ENCODE measurements at places on chromosomes 11 and 22.

- no peak for DNase-seq
These were observed 29.2 kb downstream of the INCENP start for GRCh38 chr11:62153087-62153395.

DNA sequence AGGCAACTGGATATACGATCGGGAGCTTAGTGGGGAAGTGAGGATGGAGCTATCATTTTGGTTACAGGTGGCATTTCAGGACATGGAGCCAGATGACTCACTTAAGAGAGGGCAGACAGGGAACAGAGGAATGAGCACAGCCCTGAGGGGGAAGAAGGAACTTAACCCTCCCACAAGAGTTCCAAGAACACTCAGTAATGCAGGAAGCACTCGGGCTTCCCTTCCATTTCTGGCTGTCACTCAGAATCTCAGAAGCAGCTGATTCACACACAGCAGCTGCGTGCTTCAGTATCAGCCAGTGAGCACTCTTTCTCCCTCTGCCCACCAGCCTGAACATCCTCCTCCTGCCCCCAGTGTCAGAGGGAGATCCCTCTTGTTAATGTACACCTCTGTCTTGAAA, 34.8 kb downstream of the EFCAB6 start:
- DNase-seq: no peak

- DNase-seq: peak; percentile 66
These were observed 1.2 kb downstream of the ELFN2 start for GRCh38 chr22:37425800-37426705.

GRCh38 chr11:3615998-3616397, 25.8 kb downstream of the ART5 start:
- DNase-seq: no peak

- no peak for DNase-seq
These were observed 309.2 kb upstream of the DDI1 start for GRCh38 chr11:103727262-103727661.

GRCh38 chr11:12386745-12387144, 9.4 kb downstream of the PARVA start:
- DNase-seq: no peak

DNA sequence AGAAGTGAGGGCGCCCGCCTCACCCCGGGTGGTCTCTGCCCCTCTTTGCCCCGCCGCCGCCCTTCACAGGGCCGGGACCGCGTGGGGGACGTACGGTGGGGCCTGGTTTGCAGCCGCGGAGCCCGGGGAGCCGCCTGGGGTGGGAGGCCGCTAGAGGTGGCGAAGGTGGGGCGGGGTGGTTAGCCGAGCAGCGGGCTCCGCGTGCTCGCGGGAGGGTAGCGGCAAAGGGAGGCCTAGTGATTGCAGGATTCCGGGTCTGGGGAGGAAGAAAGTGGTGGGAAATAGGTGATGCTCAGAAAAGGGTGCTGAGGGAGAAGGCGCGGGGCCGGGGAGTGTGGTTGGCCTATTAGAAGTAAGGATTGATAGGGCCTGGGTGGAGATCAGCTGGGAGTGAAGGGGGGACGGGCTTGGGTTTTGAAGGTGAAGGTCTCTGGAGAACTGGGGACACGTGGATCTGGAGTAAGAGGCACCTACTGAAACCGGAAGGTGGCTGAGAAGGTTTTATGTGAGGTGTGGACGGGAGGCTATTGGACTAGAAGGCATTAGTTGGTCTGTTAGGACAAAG, 571 bp downstream of the FAR1 start:
- peak; percentile 73 for DNase-seq

DNA sequence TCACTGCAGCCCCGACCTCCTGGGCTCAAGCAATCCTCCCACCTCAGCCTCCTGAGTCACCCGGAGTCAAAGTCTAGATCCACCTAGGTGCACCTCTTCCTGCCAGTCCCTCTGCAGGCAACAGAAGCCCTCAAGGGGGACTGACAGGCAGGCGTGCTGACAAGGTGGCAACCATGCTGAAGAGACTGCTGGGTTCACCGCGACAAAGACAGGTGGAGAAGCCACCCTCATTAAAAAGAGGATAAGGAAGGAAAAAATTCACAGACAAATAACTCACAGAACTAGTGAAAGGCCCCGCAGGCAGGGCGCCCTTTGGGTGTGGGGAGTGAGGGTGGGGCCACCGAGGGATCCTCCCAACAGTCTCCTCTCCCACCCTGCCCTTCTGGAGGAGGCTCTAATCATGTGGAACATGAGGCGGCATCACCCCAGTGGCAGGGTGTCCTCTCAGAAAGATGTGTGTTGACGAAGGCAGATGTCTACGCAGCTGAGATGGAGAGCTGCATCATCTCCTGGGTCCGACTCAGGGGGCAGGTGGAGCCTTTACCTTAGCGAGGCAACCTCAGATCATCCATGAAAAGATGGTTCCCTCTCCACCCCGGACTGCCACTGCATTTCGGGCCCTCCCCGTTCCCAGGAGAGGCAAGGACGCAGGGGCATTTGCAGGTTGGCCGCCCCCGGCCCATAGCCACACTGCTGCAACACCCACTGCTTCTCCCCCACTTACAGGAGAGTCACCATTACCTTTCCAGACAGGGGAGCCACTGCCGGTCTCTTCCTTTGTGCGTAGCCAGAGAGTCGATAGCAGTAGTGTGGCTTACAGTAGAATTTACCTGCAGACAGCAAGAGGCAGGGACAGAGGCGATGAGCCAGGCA, 91.2 kb upstream of the BID start:
- DNase-seq: no peak

GRCh38 chr11:3880724-3881123, 25.3 kb downstream of the STIM1 start:
- no peak for DNase-seq

DNA sequence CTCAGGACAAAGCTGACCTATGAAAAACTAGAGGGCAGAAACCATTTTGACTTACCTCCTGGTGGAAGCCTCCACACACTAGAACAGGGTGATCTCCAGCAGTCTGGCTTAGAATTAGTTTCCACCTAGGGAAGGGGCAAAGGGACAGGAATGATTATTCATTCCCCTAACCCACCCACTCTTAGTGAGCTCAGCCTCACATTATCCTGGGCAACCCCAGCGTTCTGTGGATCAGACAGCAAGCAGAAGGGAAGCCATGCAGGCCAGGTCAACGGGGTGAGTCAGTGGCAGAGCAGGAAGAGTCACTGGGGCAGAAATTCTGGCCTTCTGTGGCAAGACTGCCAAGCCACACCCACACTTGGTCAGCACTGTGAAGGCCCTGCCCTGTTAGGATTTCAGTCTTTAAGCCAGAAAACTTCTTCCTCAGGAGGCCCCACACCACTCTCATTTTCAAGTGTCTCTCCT, 10.5 kb downstream of the NUMA1 start:
- no peak for DNase-seq

GRCh38 chr11:1435820-1436467, 46.2 kb downstream of the BRSK2 start:
- DNase-seq: no peak

DNA sequence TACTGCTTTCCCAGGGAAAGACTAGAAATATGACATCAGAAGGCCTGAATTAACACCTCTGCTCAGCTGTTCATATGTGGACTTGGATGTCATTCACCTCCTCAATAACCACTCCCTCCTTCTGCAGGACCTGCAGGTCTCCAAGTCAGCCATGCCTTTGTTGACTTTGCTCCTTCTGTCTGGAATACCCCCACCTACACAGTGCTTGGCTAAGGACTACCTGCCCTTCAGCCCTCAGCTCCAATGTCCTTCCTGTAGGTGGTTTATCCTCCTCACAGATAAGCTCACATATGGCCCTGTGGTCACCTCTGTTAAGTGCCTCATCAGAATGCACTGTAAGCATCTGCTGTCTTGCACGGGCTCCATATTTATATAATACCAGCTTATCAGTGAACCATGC, 26.4 kb upstream of the FAT3 start:
- no peak for DNase-seq

DNA sequence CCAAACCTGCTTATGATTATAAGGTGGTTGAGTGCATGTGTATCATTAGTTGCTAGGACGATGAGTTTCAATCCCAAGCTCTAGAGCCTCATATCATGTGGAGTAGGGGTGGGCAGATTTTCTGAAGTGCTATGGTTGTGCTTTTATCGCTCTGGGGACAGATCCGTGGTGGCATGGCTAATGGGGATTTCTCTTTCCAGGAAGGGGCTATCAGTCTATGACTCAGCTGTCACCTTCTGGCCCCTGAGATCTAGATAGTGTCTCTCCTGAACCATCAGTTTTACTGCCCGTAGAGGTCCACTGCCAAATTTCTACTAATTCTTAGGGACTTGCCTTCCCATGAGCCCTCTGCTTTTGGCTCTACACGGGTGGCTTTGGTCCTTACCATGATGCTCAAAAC, 51.8 kb downstream of the FDX1 start:
- no peak for DNase-seq

- DNase-seq: no peak
These were observed 1054.0 kb downstream of the NTM start for GRCh38 chr11:132424433-132424832.

DNA sequence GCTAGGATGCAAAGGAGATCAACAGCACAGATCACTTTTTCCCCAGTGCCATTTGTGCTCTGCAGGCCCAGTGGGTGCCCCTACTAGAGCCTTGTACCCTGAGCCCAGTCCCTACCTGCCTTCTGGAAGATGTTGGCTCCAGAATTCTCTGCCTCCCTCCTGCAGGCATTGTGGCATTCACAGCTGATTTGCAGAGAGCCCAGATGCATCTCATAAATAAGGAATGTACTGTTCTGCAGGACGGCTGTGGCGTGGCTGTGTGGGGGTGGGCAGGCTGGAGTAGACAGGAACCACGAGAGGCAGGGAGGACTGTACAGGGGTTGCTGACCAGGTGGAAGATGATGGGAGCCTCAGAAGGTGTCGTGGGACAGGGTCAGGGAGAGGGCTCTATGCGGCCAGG, 11.2 kb upstream of the MIAT start:
- no peak for DNase-seq

DNA sequence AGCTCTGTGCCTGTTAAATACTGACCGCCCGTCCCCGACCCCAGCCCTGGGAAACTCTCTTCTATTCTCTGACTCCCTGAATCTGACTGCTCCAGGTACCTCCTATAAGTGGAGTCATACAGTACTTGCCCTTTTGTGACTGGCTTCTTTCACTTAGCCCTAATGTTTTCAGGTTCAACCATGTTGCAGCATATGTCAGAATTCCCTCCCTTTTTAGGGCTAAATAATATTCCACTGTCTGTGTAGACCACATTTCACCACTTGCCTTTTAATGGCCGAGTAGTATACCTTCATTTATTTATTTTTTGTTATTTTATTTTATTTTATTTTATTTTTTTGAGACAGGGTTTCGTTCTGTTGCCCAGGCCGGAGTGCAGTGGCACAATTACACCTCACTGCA, 100.6 kb downstream of the RPS6KA4 start:
- DNase-seq: no peak

DNA sequence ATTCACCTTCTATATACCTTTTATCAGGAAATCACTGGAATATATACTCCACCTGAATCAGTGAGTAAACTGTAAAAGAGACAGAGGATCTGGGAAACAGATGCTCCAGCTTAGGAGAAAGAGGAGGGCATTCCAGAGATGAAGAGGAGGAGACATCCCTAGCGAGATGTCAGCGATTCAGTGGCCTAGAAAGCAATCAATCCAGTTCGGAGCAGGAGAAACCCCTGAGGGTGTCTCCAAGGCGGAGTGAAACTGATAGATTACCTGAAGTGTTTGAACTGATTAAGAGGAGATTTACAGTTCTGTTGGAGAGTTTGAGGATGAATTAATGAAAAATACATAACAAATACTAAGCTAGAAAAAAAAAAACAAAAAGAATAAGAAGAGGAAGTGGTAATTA, 24.5 kb upstream of the TNRC6B start:
- DNase-seq: no peak

GRCh38 chr11:119744577-119744976, 15.6 kb upstream of the NECTIN1 start:
- no peak for DNase-seq

- peak; percentile 23 for DNase-seq
These were observed 1.2 kb downstream of the UBE2L6 start for GRCh38 chr11:57566005-57566904.

GRCh38 chr11:19987331-19987801, 172.9 kb downstream of the DBX1 start:
- no peak for DNase-seq

DNA sequence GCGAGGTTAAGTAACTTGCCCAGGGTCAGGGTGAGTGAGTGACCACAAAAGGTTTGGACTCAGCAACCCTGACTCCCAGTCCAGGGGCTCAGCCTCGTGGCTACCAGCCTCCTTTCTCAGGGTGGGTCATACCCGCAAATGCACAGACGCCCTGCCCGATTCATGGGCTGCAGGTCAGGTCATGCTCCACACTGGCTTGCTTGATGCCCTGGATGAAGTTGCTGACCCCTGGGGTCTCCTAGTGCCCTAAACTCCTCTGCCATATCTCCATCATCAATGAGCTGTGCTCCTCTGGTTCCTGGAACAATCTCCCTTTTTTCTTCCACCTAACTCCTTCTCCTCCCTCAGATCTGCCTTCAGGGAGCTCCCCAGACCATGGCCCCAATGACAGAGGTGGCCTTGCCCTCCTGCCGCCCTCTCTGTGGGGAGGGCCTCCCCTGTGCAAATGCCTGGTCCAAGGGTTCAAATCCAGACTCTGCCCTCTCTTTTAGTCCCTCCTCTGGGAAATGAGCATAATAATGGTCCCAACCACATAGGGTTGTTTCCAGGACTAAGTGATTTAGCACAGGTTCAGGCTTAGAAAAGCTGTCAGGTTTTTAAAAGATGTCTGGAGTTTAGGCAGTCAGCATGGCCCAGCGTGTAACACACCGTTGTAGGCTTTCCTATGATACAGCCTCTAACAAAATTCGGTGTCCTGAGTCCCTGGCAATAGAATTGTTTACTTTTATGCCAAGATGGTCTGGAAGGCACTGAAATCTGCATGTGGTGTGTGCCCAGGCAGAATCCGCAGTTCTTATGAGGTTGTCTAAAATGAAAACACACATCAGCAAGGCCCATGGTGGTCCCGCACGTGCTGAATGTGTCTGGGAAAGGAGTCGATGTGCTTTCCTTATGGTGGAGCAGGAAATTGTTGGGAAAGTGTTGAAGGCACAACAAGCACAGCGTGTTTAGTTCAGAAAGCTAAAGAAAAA, 63.6 kb downstream of the CD82 start:
- DNase-seq: no peak

DNA sequence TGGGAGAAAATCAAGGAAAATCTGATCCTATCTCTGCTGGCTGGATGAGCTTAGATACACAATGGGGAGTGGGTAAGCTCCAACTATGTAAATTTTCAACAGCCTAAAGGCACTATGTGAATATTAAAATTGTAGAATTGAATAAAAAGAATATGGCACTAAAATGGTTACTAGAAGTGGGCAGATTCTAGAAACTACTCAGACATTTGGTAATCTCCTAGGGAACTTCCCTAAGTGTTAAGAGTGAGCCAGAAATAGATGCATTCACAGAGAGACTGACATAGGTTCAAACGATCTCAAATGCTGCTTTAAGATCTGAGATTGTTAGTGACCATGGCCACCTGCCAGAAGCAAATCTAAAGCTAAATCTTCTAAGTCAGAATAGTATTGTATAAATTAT, 4.3 kb upstream of the OR52E1 start:
- no peak for DNase-seq
